Fibroblast of skin of scalp (primary cell): ENCODE measurements at places on chromosomes 4 and X.

DNA sequence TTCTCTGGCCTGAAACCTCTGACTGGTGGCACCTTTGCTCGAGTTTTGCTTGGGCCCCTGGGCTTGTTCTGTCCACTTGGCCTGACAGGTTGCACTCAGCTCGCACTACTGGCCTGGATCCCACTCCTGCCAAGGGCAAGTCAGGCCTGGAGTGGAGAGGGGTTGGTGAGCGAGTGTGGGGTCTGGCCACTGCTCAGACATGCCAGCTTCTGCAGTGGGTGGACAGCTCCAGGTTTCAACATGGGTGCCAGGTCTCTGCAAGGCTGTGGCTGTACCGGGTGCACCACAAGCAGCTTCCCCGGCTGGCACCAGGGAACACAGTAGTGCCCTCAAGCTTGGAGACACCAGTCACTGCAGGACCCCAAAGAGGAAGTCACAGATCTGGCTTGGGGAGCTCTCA, 91.6 kb upstream of the CXorf51A start:
- no peak for DNase-seq

- DNase-seq, result peak; percentile 44
Observed at GRCh38 chr4:65580551-65580950, 89.7 kb downstream of the EPHA5 start.

DNA sequence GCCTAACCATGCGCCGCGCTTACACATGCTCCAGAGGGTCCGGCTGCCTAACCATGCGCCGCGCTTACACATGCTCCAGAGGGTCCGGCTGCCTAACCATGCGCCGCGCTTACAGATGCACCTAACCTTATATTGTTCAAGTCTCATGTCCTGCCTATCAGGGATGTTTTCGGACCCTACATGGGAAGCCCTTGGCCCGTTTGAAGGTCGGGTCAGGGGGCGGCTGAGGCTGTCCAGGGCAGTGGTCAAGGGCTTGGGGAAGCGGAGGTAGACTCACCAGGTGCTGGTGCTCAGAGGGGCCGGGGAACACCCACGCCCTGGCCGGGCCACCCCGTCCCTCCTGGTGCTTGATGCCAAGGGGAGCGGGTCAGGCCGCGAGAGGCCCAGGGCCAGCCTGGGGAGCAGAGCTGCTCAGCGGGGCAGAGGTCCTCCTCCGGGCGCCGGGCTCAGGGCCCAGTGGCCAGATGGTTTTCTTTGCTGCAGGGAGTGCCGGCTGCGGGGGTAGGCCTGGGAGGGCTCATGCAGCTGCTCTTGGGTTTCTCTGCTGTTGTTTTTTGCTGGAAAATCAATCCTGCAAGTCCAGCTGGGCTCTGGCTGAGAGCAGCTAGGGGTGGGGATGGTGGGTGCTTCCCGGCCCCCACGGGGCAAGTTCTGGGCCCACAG, 35.4 kb upstream of the SPON2 start:
- DNase-seq, result peak; percentile 22

- peak; percentile 13 for DNase-seq
Observed at GRCh38 chr4:86720508-86721068, 126.5 kb downstream of the PTPN13 start.

DNA sequence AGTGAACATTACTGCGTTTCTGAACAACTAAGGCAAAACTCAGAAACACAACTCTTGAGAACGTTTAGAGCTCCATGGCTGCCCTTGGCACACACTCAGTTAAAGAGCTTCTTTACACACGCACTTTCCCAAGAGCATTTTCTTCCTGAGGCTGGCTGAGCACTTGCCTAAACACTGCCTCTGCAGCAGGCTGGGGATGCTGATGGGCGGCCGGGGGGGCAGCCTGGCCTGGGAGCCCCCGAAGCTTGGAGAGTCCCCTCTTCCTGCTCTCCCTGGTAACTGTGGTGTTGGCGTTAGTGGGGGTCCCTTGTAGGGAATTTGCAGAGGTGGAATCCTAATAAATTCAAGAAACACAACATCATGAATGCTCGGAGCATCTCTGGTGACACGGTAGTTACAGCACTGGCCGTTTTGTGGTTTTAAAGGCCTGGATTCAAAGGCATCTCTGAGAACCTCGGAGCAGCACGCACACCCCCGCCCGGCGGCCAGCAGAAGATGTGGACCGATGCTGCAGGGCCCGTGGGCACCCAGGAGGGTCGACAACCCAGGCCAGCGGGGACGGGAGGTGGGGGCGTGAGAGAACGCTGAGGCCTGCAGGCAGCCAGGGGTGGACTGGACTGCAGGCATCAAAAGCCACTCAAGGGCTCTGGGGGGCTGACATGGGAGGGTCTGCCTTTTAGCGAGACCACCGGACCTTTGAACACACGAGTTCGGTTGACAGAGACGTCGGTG, 45.4 kb downstream of the FGFRL1 start:
- DNase-seq, result no peak

GRCh38 chr4:105588252-105588651, 35.8 kb downstream of the ARHGEF38 start:
- DNase-seq, result no peak

DNA sequence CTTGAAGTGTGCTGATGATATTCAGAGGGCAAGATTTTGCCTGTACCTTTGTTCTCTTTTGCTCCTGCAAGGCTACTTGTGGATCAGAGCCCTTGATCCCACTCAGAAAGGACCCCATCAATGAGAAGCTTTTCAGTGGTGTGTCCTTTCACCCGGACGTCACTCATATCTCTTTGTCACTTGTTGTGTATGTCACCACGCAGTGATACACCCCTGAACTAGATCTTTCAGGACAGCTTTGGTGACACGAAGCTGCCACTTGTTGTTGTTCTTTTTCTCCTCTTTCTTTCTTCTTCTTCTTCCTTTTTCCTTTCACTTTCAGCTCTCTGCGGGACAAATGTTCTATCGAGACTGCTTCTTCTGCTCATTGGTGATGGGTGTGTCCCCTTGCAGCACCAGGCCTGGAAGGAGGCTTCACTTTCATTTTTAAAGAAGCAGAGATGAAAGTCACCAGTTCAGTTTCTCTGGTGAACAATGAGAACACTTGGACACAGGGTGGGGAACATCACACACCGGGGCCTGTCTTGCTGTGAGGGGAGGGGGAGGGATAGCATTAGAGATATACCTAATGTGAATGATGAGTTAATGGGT, 83.6 kb downstream of the NBDY start:
- no peak for DNase-seq

DNA sequence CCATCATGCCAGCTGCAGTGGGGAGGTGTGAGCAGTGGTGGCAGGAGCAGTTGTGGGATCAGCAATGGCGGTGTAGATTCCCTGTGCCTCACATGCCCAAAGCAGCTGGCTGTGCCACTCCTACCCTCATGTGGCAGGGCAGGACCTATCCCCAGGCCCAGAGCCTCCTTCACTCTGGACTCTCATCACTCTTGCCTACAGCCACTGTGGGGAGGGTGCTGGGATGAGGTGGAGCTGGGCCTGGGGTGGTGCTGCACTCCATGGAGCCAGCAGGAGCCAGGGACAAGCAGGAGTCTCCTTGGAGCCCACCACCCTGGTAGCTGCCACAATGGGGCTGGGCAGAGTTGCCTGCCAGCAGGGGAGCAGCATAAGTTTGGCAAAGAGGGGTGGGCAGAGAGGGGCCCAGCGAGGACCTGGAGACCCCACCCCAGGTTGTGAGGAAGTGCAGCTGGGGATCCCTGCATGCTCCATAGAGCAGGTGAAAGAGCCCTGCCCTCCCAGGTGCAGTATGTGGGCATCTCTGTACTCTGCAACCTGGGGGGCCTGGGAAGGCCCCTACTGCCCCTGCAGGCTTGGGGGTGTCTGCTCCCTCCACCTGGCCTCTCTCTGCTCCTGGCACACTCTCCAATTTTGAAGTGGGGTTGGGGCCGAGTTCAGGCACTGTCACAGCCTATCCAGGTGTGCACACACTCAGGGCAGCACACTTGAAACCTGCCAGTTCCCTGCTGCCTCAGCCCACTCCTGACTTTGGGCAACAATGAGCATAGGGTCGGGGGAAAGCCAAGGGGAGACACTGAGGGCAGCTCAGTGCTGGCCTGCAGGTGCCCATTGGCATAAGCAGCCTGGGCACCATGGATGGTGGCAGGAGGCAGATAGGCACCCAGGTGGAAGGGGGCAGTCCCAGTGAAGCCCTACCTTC, 74.0 kb upstream of the INTU start:
- no peak for DNase-seq

DNA sequence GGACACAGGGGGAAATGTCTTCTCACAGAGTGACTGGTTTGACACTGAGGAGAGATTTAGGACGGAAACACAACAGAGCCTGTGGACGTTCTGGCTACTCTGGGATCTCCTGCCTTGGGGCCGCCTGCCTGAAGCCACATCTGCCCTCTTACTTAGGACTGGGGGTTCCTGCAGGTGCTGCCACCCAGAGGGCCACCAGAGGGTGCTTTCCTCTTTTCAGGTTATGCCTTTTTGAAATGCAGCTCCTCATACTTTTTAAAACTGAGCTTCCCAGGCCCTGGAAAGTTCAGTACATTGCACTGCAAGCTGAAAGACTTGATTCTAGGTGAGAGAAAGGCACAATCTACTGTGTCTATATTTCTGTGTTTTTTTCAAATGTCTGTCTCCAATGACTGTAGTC, 92.2 kb upstream of the PGRMC2 start:
- peak; percentile 48 for DNase-seq

- no peak for DNase-seq
Observed at GRCh38 chr4:119788349-119789266, 160.0 kb upstream of the PDE5A start.

DNA sequence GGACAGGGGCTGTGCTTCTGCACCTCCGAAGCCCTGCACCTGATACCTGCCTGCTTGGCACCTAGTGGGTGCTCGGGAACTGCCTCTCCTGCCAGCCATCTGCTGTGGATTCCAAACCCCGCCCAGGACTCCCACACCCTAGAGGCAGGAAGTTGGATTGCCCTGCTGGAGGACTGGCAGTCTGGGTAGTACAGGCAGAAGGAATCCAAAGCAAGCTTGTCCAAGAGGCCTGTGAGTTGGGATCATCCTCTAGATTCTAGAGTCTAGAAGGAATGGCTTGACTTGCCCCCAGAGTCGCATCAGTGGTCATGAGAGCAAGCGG, 64.6 kb upstream of the MTM1 start:
- DNase-seq, result no peak

DNA sequence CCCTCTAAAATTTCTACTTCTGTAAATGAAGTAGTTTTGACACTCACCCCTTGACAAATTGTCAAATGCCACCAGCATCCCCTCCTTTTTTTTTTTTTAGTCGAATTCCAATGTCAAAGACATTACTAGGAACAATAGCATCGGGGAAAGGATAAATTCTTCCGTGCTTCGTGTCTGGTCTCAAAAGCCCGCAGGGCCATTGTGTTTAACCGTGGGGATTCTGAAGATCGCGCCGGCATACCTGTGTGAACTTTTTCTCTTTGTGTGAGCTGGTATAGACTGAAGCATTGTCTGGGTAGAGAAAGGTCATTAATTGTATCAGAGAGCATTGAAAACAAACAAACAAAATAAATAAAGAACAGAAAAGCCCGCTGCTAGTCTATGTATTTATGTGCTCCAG, 313.9 kb downstream of the ASMT start:
- no peak for DNase-seq
